COLO829 (cell line): ENCODE measurements at places on chromosomes 2 and 18.

DNA sequence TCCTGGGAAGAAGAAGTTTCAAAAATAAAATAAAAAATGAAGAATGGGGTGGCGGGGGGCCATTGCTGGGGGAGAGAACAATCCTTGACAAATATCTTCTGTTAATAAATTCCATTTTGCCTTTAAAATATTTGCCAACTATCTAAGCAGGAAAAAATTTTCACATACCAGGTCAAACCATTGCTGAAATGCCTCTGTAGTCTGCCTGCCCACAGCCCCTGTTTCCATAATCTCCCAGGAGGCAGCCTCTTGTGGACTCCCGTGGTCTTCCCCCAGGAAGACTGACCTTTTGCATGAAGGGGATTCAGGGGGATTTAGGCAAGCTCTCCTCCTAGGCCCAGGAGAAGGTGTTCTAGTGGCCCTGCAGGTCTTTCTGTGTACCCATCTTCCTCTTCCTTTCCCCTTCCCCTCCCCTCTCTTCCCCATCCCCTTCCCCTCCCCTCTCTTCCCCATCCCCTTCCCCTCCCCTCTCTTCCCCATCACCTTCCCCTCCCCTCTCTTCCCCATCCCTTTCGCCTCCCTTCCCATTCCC lies 61.0 kb downstream of the RPL37A start:
- DNase-seq = no peak

- no peak for DNase-seq
Observed at GRCh38 chr2:29317077-29317517, 201.9 kb downstream of the CLIP4 start.

GRCh38 chr18:12236934-12237832 lies 17.0 kb upstream of the CIDEA start:
- DNase-seq = peak; percentile 53

GRCh38 chr2:175575346-175576258 lies 394.1 kb upstream of the ATP5MC3 start:
- no peak for DNase-seq

DNA sequence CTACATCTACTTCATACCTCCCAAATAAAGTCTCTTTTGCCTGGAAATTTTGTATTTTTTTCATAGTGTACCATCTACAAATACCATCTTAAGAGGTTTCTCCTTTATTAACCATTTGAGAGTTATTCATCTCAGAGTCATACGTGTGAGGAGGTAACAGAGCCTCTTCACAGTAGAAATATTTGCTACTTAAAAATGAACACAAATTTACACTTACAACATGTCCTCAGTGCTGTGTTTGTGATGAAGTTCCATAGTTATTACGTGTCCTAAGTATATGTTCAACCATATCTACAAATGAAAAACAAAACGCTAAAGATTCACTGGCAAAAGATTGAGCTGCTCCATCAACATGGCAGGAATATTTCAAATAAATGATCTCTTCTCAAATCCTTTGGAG lies 48.5 kb upstream of the HNRNPA3 start:
- no peak for DNase-seq

GRCh38 chr18:40810372-40810771 lies 1144.7 kb upstream of the PIK3C3 start:
- DNase-seq = no peak

DNA sequence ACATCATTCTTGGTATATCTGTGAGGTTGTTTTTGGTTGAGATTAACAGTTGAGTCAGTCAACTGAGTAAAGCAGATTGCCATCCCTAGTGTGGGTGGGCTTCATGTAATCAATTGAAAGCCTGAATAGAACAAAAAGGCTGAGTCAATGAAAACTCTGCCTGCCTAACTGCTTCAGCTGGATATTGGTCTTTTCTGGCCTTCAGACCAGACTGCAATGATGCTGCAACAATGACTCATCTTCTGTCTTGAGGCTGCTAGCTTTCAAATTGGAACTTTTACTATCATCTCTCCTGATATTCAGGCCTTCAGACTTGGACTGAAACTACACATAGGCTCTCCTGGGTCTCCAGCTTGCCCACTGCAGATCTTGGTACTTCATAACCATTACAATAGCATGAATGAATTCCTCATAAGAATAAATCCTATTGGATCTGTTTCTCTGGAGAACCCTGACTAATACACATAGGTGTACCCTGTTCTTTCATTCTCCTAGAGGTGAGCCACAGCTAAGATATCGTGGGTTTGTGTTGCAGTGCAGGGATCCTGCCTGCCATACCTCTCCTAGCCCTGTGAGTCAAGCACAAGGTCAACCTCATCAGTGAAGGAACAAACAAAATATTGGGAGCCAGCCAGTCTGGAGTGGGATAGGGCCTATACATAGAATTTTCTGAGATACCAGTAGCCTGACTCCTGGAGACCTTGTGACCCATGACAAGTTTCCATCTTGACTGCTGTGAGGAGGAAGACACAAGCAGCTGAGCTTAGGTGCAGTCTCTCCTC lies 473.8 kb downstream of the DCC start:
- DNase-seq = no peak

DNA sequence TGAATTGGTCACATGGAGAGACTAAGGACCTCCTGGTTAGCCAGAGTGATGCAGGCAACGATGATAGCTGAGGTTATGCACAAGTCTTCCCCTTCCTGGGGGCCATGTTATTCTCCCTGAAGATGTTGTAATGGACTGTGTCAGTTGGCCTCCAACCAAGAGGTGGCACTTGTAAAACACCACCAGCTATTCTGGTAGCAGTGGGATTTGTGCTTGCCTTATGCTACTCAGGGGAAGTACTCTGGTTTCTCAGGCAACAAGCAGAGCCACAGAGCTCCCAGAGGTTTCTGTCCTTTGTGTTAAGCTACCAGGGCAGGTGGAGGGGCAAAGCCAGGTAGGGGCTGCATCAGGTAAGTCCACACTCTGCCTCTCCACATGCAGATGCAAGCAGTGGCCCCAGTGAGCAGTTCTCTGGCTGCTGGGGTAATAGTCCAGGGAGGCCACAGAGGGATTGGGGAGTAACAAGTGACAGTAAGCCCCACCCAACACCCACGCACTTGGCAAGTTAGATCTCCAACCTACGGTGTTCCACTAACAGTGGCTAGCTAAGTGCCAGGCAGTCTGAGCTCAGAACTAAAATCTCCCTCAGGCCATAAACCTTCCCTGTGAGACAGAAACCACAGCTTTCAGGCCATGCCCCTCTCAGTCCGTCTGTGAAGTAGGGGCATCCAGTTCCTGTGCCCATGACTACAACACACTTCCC lies 99.7 kb downstream of the RND3 start:
- no peak for DNase-seq

GRCh38 chr2:182365855-182366254 lies 61.0 kb downstream of the PDE1A start:
- DNase-seq = no peak

GRCh38 chr2:172861656-172862476 lies 126.2 kb downstream of the RAPGEF4 start:
- DNase-seq = no peak

- no peak for DNase-seq
Observed at GRCh38 chr2:20565623-20566236, 85.2 kb downstream of the HS1BP3 start.
